ENCODE measurements at places on chromosomes 16 and 17.

DNA sequence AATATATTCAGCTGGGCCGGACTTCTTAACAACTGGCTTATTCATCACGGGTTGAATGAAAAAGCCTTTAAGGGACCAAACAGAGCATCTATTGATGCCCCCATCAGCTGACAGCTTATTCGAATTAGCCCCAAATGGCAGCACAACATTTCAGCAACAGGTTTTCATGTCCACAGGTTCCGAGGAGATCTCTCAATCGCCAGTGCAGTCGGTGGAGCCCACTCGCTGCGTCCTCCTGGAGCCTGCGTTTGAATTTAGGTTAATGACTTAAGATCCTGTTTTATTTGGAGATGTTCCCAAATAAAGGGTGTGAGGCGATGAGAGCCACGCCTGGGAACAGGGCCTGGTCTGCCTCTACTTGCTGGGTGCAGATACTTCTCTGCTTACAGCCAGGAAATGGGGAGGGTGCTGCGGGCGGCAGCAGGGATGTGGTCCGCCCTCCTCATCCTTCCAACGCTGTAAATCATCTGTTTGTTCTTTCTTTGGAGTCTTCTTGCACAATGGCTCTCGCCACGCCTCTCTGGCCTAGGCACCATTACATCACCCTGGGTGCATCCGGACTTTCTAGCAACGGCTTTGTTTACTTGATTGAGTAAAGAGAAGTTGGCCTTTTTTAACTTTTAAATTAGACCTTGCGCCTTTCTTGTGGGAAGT lies 22.6 kb downstream of the NDE1 start:
- DNase-seq, result peak; percentile 66

GRCh38 chr16:27595993-27596392 lies 46.0 kb downstream of the KATNIP start:
- DNase-seq, result no peak

DNA sequence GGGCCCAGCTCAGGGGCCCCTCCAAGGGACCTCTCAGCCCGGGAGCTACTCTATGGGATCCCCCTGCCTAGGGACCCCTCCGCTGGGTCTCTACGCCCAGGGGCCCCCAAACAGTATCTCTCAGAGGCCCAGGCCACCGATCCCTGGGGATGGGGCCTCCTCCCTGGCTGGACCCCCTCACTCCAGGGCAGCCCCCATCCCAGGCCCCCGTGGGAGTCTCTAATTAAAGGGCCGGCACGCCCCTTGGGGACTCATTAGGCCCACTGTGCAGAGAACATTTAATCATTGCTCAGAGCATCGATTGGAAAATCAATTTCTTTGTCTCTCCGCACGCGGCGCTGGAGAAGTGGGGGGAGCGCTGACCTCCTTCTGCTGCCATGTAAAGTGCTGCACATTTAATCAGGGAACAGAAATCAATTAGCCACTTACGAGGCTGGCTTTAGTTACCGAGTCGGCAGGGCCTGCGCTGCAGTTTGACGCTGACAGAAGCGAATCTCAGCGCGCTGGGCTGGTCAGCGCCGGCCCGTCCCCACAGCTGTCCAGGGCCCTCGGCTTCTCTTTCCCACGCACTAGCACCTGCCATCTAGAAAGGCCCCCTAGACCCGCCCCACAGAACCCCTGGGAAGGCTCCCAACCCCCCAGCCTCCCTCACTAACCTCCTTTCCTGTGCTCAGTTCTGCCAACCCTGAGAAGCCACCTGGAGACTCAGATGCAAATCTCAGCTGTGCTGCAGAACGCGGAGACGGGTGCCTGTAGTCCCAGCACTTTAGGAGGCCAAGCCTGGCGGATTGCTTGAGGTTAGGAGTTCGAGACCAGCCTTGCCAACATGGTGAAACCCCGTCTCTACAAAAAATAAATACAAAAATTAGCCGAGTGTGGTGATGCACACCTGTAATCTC lies 20.2 kb upstream of the C1QL1 start:
- DNase-seq, result no peak

DNA sequence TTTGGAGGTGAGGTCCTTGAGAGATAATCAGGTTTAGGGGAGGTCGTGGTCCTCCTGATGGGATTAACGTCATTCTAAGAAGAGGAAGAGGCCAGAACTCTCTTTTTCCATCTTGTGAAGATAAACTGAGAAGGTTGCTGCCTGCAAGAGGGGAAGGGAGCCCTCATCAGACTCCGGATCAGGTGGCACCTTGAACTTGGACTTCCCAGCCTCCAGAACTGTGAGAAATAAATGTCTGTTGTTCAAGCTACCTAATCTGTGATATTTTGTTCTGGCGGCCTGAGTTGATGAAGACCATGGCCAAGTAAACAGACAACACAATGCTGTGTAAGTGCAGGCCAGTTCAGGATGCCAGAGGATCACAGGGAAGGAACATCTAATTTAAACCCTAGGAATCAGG lies 10.9 kb upstream of the PRKCB start:
- DNase-seq, result no peak

DNA sequence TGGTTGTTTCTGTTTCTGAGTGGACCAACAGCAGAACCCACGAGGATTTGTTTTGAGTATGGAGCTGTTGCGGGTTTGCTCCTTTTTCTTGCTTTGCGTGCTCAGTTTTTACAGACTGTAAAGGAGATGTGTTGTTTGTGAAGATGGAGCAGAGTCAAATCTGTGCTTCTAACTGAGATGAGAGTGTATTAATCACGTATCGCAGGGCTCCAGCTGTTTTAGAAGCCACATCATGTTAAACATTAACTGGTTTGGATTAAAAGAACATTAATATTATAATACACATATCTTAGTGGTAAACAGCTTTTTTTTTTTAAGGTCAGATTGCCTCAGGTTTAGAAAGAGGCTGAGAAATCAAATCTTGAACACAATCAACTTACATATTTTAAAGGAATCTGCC lies 69.4 kb downstream of the YPEL2 start:
- DNase-seq, result no peak

GRCh38 chr16:69013991-69014390 lies 91.5 kb upstream of the HAS3 start:
- DNase-seq, result no peak

DNA sequence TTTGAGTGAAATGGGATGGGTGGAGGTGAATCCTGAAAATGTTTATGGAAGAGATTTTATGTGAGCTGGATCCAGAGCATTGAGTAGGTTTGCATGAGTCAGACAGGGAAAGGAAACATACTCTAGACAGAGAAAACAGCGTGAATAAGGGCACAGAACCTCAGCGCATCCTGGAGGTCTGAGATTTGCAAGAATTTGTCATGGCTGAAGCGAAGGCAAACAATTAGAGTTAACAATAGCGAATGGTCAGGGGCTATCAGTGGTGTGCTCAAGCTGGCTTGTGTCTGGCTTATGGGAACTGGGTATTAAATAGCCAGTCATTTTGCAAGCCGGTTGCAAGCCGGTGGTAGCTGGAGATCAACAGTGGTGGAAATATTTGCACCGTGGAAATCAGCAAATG lies 36.4 kb downstream of the MAP2K6 start:
- DNase-seq, result no peak

DNA sequence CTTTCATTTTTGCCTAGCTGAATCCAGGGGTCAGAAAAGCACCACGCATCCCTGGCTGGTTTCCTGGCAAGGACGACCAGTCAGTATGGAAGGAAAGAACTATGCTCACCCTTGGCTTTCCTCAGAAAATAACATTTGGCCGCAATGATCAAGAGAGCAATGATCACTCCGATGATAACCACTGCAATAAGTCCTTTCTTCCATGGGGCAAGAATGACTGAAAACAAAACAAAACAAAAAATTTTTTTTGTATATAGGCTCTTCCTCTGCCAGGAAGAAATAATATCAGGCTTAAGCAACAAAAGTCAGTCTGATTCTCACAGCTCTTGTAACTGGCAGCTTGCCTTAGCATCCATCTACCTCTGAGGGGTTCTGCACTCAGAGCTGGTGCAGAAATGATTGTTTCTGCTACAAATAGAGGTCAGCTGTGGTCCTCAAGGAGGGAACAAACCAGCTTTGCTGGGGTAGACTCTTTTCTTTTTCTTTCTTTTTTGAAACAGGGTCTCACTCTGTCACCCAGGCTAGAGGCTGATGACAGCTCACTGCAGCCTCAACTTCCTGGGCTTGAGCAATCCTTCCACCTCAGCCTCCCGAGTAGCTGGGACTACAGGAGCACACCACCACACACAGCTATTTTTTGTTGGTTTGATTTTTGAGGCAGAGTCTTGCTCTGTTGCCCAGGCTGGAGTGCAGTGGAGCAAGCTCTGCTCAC lies 35.7 kb downstream of the PECAM1 start:
- no peak for DNase-seq

- DNase-seq, result peak; percentile 71
Observed at GRCh38 chr17:40075201-40075941, 12.6 kb downstream of the THRA start.

DNA sequence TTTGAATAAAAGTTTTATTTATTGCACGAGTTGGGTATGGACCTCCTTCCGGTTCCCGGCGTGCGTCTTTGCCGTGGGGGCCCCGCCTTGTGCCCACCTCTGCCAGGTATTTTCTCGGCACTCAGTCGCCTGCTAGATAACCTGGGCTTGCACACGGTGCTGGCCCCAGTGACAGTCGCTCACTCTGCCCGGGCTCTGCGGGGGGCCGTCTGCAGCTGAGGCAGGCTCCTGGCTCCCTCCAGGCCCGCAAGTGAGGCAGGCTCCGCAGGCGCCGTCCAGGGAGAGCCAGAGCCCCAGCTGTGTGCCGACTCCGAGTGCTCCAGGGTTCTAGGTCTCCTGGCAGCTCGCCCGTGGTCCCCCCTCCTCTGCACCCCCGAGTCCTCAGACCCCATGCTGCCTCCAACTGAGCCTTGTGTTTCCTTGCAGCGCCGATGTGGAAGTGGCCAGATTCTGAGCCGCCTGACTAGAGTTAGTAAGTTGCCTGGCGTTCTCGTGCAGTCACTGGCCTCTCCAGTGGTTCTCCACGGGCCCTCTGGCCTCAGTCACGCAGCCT lies 54.7 kb upstream of the PVALEF start:
- no peak for DNase-seq

GRCh38 chr16:11586856-11587642 lies at the start of gene LITAF:
Gene LITAF, minus strand, starts transcription at chr16:11586919. Its CDS starts 30,189 bp downstream, at chr16:11556730.
- peak; percentile 77 for DNase-seq

DNA sequence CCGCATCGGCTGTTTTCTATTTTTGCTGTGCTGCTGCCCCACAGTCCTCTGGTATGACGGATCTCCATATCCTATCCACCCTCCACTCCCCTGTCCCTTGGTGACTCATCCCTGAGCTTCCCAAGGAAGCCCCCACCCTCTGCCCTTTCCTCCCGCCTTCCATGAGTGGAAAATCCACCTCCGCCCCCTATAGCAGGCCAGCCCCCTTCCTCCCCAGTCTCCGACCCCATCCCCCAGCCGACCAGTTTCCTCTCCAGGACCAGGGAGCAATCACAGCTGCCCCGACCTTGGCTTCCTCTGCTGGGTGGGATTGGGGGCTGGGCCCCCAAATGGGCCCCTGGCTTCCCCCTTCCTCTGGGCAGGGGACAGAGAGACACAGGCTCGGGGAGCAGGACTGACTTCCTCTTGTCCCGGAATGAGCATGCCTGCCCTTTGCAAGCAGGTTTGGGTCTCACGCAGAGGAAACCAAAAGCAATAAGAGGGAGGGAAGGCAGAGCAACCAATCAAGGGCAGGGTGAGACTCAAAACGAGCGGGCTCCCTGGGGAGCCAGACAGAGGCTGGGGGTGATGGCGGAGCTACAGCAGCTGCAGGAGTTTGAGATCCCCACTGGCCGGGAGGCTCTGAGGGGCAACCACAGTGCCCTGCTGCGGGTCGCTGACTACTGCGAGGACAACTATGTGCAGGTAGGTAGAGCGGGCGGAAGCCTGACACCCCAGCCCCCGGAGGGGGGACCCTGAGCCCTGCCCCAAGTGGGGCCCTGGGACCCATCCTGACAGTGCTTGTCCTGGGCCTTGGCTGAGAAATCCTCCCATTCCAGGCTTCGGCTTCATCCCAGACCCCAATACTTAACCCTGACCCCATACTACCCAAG lies at the start of the genes ABI3 and GNGT2:
TSS of gene ABI3 (plus strand) at position 550 of the 872 bp plus-strand sequence. CDS start at position 568, 18 bp downstream.
TSS of gene GNGT2 (minus strand) at position 417 of the 872 bp plus-strand sequence. CDS start 3,152 bp downstream, outside the sequence.
- DNase-seq, result peak; percentile 79

DNA sequence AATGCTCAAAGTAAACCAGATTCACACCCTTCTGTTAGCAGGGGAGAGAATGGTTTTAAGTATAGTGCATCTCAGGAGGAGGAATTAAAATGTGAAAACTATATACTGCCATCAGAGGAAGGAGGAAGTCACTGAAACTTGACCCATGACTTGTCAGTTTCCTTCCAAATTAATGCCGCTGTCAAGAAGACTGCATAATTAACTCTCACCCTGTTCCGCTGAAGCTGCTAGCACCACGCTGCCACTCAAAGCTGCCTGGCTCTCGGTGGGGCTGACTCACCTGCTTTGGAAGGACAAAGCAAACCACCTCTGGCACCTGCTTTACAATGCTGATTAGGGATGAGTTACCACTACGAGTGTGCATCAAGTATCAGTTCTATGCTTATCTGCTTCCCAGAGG lies 37.8 kb upstream of the ULK2 start:
- no peak for DNase-seq

DNA sequence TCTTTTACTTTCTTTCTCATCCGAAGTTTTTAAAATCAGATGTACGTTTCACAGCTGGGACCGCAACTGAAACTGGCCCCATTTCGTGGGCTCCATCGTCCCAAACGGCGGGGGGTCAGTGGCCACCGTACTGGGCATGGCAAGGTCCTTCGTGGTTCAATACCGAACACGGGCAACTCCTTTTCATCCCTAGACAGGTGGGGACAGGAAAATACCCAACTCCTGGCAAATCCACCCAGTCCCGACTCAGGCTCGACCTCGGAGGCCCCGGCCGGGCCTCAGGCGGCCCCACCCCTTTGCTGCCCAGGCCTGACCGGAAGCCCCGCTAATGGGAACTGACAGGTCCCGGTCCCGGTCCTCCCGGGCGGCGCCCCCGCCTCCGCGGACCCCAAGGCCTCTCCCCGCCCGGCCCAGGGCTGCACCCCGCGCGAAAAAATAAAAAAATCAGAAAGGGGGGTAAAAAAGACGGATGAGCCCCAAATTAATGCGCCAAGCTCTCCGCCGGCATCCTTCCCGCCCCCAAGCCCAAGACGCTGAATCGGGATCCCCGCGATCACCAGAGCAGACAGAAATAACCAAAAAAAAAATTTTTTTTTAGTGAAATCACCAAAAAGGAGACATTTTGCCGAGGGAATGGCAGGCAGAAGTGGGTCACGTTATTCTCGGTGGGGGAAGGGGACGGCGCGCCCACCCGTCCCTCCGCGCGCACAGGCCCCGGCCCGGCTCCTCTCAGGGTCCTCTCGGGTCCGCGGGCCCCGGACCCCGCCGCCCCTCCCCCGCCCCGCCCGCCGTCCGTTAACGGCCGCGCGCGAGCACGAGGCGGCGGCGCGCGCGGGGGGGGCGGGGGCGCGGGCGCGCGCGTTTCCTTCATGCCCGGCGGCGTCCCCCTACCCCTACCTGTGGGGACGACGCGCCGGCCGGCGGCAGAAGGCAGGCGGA lies 562 bp downstream of the ZC3H7A start:
- DNase-seq, result peak; percentile 62

- DNase-seq, result no peak
Observed at GRCh38 chr16:25643633-25644032, 48.1 kb upstream of the HS3ST4 start.

GRCh38 chr17:57493171-57493570 lies 236.8 kb downstream of the MSI2 start:
- DNase-seq, result no peak

- no peak for DNase-seq
Observed at GRCh38 chr16:87336434-87337240, 19.4 kb upstream of the C16orf95 start.
